ENCODE measurements at places on chromosomes 2 and 18.

DNA sequence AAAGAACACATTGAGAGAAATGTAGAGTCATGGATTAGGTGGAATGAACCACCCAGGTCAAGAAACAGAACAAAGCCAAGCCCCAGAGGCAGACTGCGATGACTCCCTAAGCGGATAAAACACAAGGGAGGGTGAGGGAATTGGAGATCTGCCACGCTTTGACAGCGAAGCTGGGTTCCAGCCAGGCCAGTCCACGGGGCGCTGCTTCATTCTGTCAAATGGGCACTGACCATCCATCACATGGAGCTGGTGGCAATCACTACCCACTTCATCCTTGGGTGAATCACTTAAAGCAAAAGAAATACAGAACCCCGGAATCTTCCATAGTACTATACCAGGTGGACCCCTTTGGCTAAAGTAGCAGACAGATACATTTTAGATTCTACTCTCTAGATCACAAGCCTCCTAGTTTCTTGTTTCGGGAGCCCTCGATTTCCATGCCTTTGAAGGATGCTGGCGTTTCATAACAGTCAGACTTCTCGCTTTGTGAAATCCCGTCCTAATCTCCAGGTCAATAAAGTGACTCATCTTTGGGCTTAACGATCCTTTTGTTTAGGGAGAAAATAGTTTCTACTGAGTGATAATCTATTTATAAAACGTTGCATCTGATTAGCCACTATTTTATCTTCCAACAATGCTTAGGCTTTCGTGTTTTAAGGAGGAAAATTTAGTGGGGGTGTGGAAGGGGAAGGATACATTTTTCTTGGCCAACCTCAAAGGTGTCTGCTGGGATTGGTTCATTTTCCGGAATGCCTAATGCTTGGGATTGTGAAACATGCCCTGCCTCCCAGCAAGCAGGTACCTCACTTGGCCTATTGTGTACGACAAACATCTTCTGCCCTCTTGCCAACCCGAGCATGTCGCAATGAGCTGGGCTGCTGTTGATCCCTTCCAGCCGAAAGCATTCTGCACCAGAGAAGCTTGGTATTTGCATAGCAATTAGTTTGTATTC is 44.1 kb upstream of the HDAC4 start:
- no peak for DNase-seq

GRCh38 chr2:219502618-219503017 is 3.9 kb downstream of the GMPPA start:
- DNase-seq, result no peak

DNA sequence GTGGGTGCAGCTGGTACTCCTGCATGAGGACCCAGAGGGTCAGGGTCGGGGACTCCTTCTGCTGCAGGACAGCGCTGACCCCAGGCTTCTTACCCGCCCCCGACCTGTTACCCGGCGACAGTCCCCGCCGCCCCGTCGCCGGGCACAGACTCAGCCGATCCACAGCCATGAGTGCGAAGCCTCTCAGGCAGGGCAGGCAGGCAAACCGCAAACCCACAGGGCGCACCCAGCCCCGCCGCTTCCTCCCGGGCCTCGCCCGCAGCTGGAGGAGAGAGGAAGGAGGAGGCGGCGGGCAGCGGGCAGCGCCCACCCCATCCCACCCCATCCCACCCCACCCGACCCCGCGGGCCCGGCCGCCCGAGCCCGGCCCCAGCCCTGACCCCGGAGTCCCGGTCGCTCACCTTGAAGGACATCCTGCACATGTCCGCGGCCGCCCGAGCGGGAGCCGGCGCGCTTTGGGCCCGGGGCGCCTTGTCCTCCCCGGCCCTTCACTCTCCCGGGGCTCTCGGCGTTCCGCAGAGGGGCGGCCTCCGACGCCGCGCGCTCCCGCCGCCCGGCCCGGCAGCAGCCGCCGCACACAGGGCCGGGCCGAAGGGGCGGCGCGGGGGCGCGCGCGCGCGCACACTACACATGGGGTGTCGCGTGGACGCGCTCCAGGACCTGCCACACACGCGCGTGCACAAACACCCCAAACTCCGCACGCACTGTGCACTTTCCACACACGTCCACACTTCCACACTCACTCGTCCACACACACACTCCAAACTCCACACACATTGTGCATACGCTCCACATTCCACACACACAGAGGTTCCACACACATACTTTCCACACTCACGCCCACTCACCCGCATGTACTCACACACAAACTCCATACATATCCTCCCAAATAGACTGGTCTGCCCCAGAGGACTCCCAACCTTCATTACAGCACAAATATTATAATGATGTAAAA is at the start of gene ANKRD29:
Gene ANKRD29 (minus strand): TSS at position 603 of the 955 bp plus-strand sequence. CDS start 181 bp downstream, at position 422.
- DNase-seq, result no peak

DNA sequence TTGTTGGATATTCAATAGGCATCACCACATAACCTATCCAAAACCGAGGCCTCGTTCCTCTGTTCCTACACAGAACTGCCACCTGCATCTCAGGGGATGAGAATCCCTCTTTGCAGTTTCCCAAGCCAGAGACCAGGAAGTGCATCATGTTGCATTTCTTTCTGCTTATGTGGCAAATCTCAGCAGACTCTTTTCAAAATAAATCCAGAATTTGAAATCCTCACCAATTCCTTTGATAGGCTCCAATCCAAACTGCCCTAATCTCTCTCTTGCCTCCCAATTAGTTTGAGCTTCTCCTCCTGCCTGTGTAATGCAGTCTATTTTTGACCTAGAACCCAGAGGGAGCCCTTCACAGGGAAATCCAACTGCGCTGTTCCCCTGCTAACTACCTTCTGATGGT is 215.5 kb downstream of the RNF144A start:
- no peak for DNase-seq

- no peak for DNase-seq
Measured at GRCh38 chr18:50099725-50100407, 95.1 kb downstream of the MYO5B start.

GRCh38 chr2:102044235-102044896 is 52.6 kb downstream of the IL1R2 start:
- DNase-seq, result no peak

GRCh38 chr2:163077241-163077640 is 238.7 kb upstream of the KCNH7 start:
- no peak for DNase-seq

DNA sequence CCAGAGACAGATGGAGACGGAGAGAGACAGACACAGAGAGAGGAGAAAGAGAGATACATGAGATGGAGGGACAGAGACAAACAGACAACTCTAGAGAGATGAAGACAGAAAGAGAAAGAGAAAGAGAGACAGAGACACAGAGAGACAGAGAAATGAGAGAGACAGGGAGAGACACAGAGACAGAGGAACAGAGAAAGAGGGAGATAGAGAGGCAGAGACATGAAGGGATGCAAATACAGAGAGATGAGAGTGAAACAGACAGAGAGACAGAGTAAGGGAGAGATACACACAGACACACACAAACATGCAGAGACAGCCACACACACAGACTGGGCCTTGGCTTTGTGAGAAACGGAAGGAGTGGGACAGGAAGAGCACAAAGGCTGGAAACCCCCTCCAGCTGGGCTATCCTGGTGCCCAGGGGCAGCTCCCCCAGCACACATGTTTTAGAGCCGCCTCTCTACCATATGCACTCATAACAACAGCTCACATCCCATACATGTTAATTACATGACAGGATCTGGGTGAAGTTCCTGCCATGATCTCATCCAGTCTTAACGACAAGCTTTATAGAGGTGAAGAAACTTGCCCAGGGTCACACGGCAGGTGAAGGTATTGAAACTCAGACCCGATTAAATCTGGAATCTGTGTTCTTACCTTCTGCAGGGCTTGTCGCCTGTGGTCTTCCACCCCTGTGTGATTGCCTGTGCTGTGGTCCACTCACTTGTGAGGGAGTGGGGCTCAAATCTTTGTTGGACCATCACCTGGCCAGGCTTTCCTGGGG is 32.4 kb downstream of the IL18R1 start:
- DNase-seq, result no peak

GRCh38 chr2:9292426-9292825 is 85.8 kb downstream of the ASAP2 start:
- no peak for DNase-seq

GRCh38 chr2:168348076-168348475 is 100.7 kb upstream of the STK39 start:
- DNase-seq, result no peak

DNA sequence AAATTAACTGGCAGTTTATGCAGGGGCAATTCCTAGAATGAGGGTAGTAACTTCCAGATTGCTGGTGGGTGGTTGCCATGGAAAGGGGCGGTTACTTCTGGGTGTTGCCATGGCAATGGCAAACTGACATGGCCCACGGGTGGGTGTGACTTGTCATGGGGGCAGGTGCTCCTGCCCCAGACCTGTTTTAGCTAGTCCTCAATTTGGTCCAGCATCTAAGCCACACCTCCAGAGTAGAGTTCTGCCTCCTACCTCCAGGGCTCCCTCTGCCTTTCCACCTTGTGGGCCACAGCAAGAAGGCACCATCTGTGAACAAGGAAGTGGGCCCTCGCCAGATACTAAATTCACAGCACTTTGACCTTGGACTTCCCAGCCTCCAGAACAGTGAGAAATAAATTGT is 148.7 kb downstream of the TFCP2L1 start:
- no peak for DNase-seq

- DNase-seq, result peak; percentile 10
Measured at GRCh38 chr18:58310517-58310916, 266.5 kb downstream of the NEDD4L start.

DNA sequence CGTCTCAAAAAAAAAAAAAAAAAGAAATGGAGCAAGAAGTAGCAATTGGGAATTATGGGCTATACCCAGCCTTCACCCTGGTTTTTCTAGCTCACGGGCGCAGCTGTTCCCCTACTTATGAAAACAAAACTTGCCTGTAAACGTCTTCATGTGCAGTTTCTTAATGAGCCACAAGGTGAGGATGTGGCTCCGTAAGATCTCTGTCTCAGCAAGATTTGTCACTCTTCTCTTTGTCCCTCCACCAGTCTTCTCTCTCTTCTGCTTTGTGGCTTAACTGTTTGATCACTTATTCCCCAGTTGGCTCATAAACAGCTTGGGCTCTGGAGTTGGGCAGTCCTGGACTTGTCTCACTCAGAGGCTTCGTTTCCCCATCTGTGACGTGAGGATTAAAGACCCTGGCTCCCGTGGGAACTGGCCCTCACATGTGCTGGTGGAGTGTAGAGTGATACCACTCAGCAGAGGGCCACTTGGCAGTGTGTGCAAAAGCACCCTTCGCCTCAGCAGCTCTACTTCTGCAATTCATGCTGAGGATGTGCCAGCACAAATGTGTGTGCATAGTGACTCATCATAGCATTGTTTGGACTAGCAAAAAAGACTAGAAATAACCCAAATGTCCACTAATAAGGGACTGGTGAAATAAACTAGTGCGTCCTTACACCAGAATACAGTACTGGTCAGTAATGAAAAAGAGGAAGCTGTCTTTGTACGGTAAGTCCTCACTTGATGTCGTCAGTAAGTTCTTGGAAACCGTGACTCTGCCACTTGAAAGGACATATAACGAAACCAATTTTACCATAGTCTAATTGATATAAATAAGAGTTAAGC is 8.7 kb downstream of the CEP68 start:
- DNase-seq, result no peak

DNA sequence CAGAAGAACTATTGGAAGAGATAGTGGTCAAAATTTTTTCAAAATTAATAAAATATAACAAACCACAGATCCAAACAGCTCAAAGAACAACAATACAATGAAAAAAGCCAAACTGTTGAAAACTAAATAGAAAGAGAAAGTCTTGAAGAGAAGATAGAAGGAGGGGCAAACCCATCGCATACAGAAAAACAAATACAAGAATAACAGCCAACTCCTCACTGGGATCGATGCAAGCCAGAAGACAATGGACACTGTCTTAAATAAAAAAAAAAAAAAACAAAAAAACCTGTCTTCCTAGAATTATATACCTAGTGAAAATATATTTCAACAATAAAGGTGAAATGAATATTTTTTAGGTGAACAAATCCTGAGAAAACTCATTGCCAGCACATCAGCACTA is 34.1 kb upstream of the ARHGAP25 start:
- DNase-seq, result no peak

DNA sequence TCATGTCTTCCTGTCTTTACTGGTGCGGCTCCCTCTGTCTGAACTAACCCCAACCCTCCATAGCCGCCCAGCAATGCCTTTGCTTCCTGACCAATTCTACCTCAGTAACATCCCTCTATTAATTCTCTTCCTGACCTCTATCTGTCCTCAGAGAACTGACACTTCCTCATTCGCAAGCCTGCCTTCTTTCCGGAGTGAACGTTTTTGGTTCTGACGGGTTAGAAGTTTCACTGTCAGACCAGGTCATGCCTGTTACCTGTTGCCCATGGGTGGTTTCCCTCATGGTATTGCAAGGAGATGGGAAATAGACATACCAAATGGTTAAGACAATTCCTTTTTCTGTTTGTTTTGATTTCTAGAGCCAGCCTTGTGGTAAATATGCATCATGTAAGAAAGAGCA is 453.4 kb upstream of the SLC14A2 start:
- DNase-seq, result no peak

GRCh38 chr2:9548506-9548905 is 7.1 kb downstream of the ADAM17 start:
- no peak for DNase-seq

- no peak for DNase-seq
Measured at GRCh38 chr18:67456711-67457110, 59.8 kb downstream of the DSEL start.

- DNase-seq, result peak; percentile 14
Measured at GRCh38 chr18:38940863-38941531, 1375.4 kb upstream of the CELF4 start.

DNA sequence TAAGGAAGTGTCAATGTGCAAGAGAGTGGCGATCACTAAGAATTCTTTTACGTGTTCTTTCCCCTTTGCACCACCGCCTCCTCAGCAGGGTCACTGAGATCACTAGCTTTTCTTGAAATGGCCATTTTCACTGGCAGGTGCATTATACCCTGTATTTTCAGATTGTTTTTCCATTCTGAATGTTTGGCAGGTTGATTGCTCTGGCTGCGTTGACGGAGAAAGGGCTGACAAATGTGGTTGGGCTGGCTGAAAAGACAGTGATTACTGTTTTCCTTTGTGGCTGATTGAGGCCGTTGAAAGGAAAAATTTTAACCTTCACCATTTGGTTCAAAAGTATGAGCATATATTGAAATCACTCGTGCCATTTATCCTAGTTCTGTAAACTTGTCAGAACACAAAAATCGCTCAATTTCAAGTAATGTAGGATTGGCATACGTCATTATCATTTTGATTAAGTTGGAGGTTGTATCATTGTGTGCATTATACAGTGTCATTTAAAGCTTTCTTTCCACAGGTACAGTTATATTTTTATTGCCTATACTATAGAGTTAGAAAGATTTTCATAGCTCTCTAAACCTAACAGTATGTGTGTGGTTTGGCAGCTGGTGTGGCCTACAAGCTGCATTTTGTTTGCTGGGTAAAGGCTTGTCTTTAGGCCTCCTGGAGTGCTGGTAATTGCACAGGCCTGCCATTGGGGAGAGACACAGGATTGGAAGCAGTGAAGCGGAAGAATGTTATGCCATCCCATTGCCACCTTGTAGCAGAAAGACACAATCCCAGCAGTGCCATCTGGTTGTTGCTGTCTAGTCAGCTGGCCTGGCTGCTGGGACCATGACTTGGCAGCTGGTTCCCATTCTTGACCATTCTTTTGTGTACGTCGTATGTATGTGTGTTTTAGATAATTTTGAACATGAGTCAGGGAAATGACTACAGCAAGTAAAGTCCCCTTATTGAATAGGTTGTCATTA is 36.7 kb downstream of the DYNC1I2 start:
- no peak for DNase-seq

GRCh38 chr2:230665263-230665691 is 47.4 kb upstream of the CAB39 start:
- no peak for DNase-seq

- DNase-seq, result no peak
Measured at GRCh38 chr2:189086710-189087109, 92.9 kb downstream of the COL5A2 start.

Data from stimulated activated CD4-positive, alpha-beta T cell treated with anti-CD3 and anti-CD28 coated beads, Interleukin-1b, Interleukin-23, amount 100 ng/mL, for 24 hours (primary cell).